Central memory CD8-positive, alpha-beta T cell (primary cell): ENCODE measurements at places on chromosomes 7 and 10.

GRCh38 chr10:107814865-107815487 is 650.5 kb upstream of the SORCS1 start:
- no peak for DNase-seq

- no peak for DNase-seq
Measured at GRCh38 chr10:43047288-43047970, 29.4 kb upstream of the RET start.

DNA sequence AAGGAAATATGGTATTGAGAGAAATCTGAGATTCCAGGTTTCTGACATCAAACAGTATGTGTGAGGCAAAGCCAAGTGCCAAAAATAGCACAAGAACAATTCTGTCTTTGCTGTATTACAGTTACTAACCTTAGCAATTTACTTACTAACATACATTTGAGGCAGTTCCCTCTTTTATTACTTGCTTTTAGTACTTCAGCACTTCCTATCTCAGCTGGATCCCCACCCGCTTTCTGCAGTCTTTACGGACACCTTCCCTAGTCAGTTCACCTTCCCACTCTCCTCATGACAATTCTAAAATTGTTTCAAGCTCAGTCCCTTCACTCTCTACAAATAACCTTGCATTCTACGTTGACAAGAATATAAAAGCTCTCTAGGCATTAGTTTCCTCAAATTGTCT is 79.2 kb downstream of the ELAPOR2 start:
- no peak for DNase-seq

- DNase-seq, result no peak
Measured at GRCh38 chr7:149266451-149266850, 4.5 kb downstream of the ZNF783 start.

DNA sequence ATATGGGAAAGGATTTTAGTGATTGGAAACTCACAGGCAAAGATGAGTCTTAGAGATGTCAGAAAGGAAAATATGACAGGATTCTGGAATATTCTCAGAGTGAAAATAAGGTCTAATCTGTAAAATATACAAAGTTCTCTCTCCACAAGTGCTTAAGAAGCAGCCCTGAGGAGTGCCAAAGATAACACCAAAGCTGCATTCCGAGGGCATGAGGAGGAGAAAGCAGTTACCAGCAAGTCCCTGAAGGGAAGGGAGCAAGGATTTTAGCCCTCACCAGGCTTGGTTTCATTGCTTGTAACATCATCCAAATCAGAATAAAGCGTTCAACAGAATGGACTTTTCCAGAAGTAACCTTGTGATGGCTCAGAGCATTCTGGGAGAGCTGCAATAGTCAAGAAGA is 31.4 kb upstream of the DLX6 start:
- no peak for DNase-seq

DNA sequence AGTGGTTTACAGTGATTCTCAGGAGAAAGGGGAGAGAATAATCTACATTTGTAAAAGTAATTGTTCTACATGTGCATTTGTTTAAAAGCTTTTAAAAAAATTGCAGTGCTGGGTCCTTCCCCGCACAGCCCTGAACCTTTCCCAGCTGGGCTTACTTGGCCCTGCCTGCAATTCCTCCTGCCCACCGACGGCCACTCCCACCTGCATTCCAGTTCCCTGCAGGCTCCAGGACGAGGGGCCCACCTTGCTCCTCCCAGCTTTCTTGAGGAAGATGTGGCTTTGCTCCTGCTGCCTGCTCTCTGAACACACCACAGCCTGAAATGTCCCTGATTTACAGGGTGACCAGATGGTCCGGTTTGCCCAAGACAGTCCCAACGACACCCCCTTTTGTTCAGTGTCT is 222.7 kb downstream of the PRPF18 start:
- DNase-seq, result no peak

GRCh38 chr7:117766913-117767312 is 106.3 kb downstream of the CTTNBP2 start:
- no peak for DNase-seq

DNA sequence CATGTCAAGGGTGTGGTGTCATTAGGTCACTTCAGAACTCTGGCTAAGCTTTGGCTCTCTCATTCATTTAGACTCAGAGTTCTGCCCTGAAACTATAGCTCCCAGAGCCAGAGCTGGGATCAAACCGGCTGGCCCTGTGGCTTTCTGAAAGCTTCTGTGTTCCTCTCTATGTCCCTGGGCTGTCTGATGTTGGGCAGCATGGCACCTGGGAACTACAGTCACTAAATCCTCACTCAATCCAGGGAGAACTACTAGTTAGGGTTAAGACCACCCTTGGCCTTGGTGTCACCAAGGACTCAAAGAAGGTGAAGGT is 13.2 kb downstream of the ATG9B start:
- DNase-seq, result no peak

DNA sequence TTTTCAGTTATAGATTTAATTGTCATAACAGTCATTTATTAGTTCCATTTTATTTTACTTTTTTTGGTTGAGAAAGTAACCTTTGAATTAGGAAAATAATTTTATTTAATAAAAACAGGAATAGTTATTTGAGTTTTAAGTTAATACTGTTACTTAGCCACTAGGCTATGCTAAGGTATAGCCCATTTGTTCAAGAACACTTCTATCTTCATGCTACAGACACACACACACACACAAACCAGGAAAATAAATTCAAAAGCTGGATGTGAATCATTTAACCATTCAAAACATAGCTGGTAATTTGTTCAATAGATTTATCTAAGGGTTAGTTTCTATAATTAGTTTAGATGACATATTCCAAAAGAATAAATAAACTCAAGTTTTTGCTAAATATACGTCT is 148.4 kb downstream of the RNF133 start:
- no peak for DNase-seq

DNA sequence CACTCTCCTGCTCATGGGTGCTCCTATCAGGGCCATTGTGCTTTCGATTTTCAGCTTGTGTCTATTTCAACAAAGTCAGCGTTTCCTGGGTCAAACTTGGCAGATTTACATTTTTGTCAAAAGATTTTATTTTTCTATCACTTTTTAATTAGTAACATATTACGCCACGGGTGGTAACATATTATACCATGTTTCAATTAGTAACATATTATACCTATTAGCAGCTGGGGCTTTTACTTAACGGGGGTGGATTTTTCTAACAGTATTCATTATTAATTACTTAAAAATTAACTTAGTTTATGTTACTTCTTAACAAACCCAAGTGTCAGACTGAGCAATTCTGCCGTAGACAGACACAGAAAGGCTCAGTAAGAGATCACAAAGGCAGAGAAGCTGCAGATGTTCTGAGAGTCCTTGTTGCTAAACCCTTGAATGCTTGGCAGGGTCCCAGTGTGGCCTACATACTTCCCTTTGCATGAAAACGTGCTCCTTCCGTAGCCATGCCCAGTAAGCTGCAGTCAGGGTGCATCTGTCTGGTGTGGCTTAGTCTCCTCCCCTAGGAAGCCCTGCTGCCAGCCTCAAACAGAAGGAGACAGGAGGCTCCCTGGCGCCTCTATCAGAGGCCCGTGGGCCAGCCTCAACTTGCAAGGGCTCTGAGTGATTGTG is 263.1 kb upstream of the CXCL12 start:
- no peak for DNase-seq
